ENCODE measurements at places on chromosomes 4 and X.
A peak's percentile ranks its signal among the peaks of the same experiment; 100 is the strongest.

GRCh38 chrX:145552643-145553042, 265.0 kb upstream of the SLITRK2 start:
- DNase-seq = no peak

- DNase-seq = no peak
These were observed 46.6 kb downstream of the HTT start for GRCh38 chr4:3121110-3121509.

GRCh38 chr4:37359261-37359660, 114.7 kb downstream of the NWD2 start:
- no peak for DNase-seq

- peak; percentile 60 for DNase-seq
These were observed 114.4 kb downstream of the GLRA3 start for GRCh38 chr4:174714393-174715211.

DNA sequence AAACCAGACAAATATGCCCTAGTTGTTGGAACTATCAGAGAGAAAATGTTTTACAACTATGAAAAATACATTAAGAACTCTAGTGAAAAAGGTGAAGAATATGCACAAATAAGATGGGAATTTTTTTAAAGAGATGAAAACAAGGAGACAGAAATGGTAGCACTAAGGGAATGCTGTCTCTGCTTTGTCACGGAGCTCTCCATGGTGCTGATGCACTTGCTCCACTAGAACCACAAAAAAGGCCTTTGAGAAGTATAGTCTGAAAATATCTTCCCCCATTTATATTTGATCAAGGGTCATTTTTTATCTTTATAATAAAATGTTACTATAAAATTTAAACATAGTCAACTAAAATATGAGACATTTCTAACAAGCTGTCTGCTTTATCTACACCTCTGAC, 1655.5 kb upstream of the AGA start:
- DNase-seq = no peak
